ENCODE measurements at places on chromosomes 6 and 20. TPM values are rescaled to one million over a fixed set of nuclear protein-coding genes. Genes with fewer than 3 reads are reported as not detected.

The PTCHD4 gene
- 3.1 TPM for total RNA-seq

The COX4I2 gene
- not detected for total RNA-seq

The ESF1 gene
- total RNA-seq = 9.2 TPM

The HAO1 gene
- not detected for total RNA-seq

The UNC5CL gene
- not detected for total RNA-seq

The CAPN11 gene
- 2.7 TPM for total RNA-seq

The LMBRD1 gene
- total RNA-seq = 12.6 TPM

The PCMTD2 gene
- 42.6 TPM for total RNA-seq

The TFAP2C gene
- total RNA-seq = not detected

The BLOC1S5 gene
- total RNA-seq = 10.8 TPM

The BMP2 gene
- total RNA-seq = 37.5 TPM

The RBM24 gene
- total RNA-seq = 4.4 TPM

The MCHR2 gene
- total RNA-seq = not detected

The PIGU gene
- total RNA-seq = 17.9 TPM
